ENCODE measurements at places on chromosomes 3 and 15.

DNA sequence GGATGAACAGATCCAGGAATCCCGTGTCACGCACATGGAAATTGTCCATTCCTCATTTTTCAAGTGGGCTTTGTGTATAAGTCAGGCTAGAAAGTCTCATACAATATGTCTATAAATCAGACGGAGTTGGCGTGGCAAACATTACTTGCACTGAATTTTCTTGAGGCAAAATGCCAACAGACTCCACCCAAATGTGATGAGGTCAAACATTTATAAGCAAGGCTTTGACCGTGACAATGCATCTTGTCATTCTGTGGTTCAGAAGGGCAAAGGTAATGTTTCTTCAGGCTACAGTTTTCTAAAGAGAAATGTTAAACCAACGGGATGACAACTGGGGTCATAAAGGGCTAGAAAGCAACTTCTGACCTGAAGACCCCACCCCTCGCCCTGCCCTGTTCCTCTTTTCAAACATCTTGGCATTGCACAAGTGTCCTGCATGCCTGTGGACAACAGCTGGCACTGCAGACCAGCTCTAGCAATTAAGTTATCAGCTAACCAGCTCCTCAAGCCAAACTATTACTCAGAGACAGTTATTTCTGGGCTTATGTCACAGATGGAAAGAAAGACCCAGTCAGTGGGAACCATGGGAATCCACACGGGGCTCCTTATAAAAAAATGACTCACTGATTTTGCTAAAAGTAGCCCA is 36.5 kb upstream of the SPTBN5 start:
- DNase-seq: no peak

- DNase-seq: no peak
These were observed 1.9 kb upstream of the PDIA5 start for GRCh38 chr3:123064914-123065313.

DNA sequence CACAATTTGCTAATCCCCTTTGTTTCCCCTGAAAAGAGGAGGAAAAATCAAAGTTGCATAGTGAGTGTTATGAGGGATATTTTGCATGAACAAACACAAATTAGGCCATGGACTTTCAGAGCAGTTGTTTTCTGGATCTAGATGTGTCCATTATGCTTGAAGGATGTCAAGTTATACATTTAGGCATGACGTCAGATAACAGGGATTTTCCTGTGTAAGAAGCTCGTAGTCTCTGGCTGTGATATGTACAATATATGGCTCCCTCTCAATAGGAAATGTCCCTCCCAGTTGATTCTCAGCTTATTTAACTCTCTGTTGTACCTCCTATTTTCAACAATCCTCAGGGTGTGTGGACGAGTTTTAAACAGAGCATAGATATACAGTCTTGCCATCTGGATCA is 171.0 kb downstream of the RBMS3 start:
- no peak for DNase-seq

- DNase-seq: no peak
These were observed 16.5 kb downstream of the KCTD6 start for GRCh38 chr3:58508437-58508836.

DNA sequence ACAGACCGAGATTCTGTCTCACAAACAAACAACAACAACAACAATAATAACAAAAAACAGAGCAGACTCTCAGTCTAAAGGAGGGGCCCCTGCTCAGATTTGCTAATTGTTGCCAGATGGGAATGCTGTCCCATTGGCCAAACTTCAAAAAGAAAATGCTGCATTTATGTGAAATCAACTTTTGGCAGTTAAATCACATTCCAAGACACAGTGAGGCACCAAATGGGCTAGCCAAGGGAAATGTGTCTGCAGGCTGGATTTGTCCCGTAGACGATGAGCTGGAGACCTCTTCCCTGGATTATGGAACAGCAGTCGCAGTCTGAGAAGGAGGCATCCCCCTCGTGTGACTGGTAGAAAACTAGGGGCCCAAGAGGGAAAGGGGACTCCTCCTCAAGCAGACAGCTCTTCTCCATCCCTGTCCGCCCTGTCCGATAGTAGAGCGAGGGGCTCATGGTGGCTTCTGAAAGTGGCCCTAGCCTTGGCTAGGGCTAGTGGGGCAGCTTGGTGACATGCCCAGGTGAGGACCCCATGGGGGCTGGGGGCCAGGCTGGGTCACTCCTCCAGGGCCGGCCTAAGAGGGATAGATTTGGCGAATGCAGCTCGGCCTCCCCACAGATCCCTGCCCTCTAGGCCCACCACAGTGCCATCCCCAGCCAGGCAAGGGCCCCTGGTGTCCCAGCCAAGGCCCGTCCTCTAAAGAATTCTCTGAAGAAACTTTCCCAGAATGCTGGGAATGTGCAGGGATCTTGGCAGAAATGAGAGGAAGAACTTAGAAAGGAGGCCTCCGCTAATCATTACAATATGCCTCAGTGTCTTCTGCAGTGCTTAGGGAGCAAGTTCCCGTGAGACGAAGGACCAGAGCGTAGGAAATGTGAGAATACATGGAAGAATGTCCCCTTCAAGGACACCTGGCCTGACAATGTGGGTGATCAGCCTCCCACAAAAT is 2.0 kb downstream of the SLC22A14 start:
- DNase-seq: no peak

DNA sequence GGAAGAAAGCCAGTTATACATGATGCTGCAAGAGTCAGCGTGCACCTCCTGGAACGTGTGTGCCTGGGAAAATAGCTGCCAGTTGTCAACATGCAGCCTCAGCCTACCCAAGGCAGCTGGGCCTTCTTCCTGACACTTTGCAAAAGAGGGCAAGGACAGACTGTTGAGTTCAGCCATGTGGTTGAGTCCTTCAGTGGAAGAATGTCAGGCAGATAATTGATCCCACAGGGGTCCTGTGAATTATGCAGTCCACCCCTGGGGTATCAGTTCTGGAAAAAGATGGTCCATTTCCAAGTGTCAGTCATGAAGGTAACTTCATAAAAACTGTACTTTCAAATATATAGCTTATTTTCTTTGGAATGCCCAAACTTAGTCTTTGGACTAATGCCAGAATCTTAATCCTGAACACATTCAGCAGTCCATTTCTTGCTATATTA is 79.6 kb downstream of the ARNT2 start:
- DNase-seq: no peak
